ENCODE measurements at places on chromosomes 6 and 20. TPM values are rescaled to one million over a fixed set of nuclear protein-coding genes. Genes with fewer than 3 reads are reported as not detected.

The CST4 gene
- 0.17 TPM for total RNA-seq

The CBLN4 gene
- not detected for total RNA-seq

The SOX18 gene
- total RNA-seq = not detected

The GABRR1 gene
- total RNA-seq = not detected

The DSE gene
- total RNA-seq = 106 TPM

The SPTLC3 gene
- total RNA-seq = 5.9 TPM
